ENCODE measurements at places on chromosomes 5 and 9.

DNA sequence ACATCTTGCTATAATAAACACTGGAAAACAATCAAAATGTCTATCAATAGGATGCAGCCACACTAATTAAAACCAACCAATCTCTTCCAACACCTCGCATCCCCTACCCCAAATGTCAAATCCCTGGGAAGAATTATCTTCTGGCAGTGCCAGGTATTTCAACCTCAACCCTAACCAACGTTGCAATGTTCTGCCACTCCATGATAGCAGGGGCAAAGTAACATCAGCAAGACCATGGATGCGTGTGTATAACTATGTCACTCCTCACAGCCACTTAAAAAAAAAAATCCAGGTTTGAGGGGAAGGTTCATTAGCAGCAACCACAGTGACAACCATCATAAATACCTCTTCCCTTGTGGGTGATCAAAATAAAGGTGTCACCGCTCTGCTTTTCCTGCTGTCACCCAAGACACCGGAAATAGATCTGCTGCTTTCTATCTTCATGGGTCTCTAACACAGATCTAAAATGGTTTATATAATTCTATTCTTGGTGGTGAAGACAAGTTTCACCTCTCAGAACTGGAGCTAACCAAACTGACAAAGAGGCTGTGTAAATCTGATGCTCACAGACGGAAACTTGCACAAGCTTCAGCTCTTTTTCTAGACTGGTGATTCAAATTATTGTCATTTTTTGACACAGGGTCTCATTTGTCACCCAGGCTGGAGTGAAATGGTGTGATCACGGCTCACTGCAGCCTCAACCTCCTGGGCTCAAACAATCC is 9.9 kb downstream of the HSPA9 start:
- DNase-seq = no peak

- no peak for DNase-seq
Measured at GRCh38 chr9:75713335-75713734, 177.1 kb upstream of the PCSK5 start.

DNA sequence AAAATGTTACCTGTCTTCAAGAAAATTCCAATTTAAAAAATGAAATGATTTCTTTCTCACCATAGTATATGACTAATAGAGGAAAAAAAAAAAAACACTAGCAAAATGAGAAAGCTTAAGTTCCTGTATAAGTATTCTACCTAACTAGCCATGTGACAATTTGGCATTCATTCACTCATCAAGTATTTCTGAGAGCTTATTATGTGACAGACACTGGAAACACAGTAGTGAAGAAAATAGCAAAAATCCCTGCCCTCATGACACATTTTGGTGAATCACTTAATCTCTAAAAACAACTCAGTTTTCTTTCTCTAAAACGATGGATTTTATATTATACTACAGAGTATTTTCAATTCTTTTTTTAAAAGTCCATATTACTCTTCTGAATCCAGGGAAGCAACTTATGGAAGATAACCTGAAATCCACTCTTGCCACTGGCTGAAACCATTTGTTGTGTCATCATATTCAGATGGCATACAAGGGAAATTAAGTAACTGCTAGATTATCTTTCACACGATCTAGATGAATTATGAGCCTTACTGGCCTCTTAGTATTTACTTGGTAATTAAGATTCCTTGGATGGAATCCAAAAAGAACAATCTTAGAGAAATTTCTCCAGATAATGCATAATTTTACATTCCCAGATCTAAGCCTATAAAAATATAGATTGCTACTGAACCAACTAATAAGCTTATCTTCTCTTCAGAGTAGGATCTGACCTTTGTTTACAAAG is 5.5 kb downstream of the PTBP3 start:
- no peak for DNase-seq

DNA sequence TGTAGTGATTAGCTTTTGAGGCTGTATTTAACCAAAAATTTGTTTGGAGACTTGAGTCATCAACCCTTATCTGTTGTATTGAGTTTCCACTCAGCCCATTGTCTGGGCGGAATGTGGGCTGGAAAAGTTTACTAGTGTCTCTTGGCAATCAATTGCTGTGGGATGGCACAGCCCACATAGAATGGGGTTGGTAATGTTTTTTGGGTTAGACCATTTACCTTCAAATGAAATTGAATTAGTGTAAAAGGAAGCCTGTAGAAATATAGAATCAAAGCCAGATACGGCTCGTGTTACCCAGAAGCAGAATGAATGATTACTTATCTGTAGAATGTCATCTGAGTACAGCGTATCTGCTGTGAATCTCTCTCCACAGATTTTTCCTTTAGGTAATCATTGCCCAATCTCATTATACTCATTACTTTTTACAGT is 142.9 kb downstream of the AOPEP start:
- DNase-seq = no peak

- no peak for DNase-seq
Measured at GRCh38 chr5:126433701-126434100, 10.5 kb downstream of the GRAMD2B start.

GRCh38 chr9:96100385-96101300 is 201.3 kb downstream of the HSD17B3 start:
- DNase-seq = no peak

DNA sequence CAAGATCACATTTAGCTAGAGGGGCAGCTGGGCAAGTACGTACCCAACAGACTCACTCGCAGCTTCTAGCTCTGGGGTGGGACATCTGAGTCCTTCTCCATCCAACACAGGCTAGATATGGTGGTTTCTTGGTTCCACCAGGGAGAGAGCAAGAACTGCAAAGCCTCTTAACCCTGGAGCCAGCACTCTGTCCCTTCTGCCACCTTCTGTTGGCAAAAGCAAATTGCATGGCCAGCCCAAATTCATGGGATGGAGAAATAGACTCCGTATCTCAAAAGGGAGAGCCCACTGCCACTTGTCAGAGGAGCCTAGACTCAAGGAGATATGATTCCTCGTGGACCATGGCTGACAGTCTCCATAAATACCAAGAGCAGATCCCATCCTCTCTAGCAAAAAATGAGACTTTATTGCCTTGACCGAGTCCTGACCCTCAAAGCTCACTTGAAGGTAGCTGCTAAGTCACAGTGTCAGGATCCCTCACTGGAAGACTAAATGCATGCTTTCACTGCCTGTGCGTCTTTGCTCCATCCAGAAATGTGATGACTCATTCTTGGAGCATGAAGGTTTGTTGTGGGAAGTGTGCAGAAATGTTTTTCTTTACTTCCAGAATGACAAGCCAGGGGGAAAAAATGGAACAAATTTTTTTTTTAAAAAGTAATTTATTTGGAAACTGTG is 28.8 kb upstream of the ROR2 start:
- no peak for DNase-seq

GRCh38 chr5:76363352-76364225 is 39.5 kb upstream of the IQGAP2 start:
- DNase-seq = no peak

DNA sequence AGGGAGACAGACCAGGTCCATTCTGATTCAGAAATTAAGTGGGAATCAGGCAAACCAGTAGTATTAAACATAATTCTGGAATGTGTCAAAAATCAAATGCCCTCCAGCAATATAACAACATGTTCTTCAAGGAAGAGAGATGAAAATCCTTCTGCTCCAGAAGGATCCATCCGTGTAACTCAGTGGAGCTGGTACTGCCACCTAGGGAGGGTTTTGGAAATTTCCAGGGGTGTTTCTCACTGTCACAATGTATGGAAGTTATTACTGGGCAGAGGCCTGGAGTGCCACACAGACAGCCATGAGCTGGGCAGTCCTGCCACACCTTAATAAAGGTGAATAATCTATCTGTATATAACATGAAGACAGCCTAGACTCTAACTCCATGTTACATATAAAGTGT is 87.5 kb downstream of the TTLL11 start:
- DNase-seq = no peak

DNA sequence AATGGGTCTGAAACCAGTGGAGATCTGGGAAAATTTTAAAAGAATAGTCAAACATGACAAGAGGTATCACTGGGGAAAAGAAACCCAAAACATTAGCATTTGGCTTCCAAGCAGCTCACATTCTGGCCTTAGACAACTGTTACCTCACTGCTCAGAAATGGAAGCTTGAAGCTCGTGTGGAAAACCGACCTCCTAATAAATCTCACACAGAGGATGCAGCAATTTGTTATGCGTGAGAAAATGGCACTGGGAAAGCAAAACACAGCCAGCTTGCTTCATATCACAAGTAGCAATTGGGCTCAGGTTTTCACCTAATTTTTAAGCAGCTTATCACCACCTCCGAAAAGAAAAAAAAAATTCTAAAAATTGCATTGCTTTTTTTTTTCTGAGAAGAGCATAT is 103.3 kb upstream of the TAS2R1 start:
- no peak for DNase-seq
